ENCODE measurements at places on chromosomes 7 and 10.
A peak's percentile ranks its signal among the peaks of the same experiment; 100 is the strongest.

GRCh38 chr10:24503461-24504320 lies 220.0 kb downstream of the ARHGAP21 start:
- DNase-seq: peak; percentile 23

DNA sequence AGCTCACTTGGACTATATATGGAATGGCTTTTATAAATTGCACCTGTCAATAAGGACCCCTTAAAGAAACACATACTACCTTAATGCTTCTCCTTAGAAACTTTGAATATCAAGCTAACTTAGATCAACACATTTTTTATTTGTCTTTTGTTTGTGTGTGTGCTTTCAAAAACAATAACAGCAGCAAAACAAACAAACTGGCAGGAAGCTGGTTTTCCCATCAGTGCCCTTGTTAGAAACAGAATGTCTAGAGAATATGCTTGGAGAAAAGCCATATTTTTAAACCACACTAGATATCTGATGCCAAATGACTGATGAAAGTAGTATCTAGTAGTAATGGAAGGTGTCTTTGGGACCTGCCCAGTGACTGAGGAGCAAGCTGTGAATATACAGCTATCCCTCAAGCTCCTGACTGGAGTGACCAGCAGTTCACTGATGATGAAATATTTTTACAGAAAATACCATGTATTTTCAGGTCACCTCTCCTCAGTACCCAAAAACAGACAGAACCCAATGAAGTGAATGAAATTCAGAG lies 1.0 kb downstream of the PDE1C start:
- no peak for DNase-seq

DNA sequence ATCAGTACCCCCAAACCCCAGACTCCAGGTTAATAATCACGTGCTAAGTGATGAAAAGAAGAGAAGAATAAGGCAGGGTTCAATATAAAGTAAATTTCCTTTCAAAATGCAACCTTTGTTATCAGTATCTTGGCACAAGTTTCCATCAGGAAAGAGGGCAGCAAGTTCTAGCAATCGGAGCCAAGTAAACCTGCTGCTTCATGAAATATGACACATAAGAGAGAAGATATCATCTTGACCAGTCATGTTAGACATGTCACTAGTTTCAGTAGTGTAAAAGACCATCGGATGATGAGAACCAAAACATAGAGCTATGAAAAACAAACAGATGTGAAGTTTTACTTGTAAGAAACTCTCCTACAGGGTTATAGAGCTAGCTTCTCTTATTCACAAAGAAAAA lies 44.0 kb downstream of the AASS start:
- no peak for DNase-seq

DNA sequence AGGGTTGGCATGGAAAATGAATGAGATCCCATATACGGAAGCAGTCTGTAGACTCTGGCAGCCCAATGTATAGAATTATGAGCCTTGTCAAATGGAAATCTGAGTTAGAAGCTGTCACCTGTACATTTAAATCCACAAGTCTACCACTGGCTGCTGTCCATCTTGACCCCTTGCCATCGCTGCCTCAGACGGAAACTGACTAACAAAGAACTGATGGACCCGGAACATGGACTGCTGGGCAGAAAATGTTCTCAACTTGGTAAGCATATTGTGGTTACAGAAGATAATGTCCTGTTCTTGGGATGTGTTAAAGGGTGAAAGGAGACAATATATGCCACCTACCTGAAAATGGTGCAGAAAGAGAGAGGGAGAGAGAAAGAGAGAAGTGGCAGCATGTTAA lies 37.5 kb downstream of the PARP12 start:
- no peak for DNase-seq

DNA sequence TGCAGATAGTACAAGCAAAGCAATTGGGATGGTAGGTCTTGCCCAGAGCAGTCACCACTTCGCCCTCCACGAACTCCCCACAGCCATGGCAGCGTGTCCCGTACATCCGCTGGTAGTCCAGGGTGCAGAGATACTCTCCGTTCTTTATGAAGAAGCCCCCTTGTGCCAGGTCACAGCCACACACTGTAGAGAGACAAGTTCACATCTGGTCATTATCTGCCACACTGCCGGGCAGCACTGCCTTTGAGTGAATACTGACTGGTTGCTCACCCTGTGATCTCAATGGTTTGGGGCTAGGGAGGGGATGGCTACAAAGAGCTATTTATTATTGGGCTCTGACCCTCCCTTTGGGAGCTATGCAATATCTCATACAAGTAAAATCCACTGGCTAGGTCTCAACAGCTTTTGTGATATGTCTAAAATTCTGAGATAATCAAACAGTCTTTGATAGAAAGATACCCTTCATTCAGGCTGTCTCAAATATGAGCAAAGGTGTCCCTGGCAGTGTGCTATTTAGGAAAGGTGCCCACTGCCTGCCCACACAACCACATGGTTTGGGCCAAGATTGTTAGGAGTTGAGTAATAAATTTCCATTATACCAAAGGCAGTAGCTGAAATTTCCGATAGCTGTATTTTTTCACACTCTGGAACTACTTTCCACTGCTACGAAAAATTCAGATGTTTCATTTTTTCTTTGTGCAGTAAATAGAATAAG lies 82.5 kb downstream of the ABLIM1 start:
- no peak for DNase-seq

DNA sequence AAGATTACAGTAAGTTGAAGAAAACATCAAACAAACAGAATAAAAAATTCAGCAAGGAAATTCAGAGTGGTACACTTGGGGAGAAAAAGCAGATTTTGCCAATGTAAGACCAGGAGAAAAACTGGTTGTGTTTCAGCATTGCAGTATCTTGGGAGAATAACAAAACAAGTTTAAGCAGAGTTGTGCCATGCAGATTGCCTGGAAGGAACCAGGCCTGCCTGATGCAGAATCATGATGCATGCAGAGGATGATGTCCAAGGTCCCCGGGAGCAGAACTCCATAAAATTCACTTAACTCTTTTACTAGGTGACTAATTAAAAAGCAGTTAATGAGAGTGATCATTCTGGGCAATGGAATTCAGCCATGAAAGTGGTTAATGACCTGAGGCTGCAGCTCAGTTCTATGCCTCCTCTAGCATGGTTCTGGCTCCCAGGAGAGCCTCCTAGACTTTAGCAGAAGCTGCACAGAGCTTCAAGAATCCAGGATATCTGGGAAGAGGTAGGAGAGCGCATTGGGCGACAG lies 379.7 kb upstream of the C7orf33 start:
- DNase-seq: no peak

GRCh38 chr10:6200440-6200733 lies 2.3 kb upstream of the PFKFB3 start:
- no peak for DNase-seq

GRCh38 chr7:126690848-126691751 lies 561.6 kb downstream of the GRM8 start:
- DNase-seq: no peak

GRCh38 chr10:124648738-124649137 lies 95.4 kb downstream of the FAM53B start:
- DNase-seq: peak; percentile 71

- DNase-seq: no peak
Measured at GRCh38 chr7:86158111-86158510, 485.6 kb upstream of the GRM3 start.

DNA sequence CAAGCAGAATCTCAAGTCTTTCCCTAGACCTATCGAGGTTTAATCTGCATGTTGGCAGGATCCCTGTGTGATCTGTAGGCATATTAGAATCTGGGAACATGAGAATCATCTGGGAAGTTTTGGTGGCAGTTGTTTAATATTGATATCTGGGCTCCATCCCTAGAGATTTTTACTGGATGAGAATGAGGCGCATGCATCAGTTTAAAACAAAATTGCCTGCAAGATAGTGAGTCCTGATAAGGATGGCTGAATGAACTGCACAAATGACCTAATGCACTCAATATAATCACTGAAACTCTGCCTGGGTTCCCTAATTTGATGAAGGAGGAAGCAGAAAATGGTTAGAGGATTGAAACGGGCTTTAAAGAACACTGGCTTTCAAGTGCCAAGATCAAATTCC lies 218.0 kb downstream of the FGFR2 start:
- DNase-seq: no peak

- DNase-seq: no peak
Measured at GRCh38 chr10:124533266-124533665, 71.6 kb downstream of the LHPP start.

- DNase-seq: no peak
Measured at GRCh38 chr7:91942312-91942711, 1.6 kb downstream of the AKAP9 start.

DNA sequence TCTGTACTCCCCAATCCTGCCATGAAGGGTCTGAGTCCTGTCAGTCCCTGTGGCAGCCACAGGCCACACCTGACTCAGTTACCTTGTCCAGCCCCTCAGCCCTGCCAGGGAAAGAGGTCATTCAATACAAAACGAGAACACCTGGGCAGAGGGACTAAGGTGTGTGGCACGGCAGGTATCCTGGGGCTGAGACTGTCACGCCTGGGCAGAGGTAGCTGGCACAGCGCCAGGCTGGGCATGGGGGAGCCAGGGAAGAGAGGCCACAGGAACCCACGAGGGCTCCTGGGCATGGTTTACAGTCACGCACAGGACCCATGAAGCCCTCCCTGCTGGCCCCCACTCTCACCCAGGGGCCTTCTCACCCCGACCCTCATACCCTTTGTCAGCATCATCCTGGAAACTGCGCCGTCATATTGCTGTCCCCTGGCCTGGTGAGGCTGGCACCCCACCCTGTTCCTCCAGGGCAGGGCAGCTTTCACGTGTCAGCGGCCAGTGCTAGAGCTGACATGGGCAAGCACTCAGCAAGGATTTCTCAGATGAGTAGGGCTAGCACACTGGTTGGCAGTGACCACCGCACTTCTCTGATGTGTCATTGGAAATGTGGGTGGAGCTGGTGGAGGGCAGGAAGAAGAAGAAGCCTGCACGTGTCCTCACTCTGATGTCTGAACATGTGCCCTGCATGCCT lies 42.7 kb downstream of the LRRC18 start:
- DNase-seq: no peak

DNA sequence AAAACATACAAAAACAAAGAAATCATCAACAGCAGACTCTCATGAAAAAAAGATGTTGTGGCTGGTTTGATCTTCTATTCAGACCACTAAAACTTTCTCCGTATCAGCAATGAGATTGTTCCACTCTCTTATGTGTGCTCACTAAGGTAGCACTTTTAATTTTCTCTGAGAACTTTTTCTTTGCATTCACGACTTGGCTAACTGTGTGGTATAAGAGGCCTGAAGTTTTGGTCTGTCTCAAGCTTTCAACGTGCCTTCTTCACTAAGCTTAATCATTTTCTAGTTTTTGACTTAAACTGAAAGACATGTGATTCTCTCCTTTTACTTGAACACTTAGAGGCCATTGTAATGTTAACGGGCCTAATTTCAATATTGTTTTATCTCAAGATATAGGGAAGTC lies 1231.6 kb downstream of the SORCS3 start:
- no peak for DNase-seq

GRCh38 chr7:91025906-91026390 lies 238.3 kb upstream of the FZD1 start:
- no peak for DNase-seq

GRCh38 chr10:21308018-21308417 lies 217.5 kb downstream of the SKIDA1 start:
- DNase-seq: no peak

- no peak for DNase-seq
Measured at GRCh38 chr7:131194070-131194865, 133.4 kb upstream of the MKLN1 start.

DNA sequence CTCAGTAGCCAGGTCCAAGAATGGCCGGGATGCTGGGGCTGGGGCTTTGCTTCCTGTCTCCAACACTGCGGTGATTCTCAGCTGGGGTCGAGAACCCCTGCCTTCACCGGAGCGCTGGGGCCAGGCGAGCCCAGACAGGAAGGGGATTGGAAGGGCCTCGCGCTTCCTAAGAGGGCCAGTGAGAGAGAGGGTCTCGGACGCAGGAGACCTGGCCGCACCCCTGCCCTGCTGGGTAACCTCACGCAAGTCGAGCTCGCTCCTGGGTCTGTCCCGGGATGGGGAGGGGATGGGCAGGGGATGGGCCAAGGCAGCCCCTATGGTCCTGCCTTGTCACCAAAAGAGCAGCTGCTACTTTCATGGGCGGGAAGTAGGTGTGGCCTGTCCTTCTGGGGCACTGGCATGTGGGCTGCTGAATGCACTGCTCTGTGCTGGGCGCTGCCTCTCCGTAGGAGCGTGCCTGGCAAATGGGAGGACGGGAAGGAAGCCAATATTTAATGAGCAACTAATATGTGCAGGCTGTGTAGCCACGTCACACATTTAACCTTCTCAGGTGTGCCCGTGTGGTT lies 20.0 kb downstream of the KCNK18 start:
- DNase-seq: peak; percentile 32

GRCh38 chr10:92480413-92480812 lies 93.5 kb downstream of the IDE start:
- no peak for DNase-seq

DNA sequence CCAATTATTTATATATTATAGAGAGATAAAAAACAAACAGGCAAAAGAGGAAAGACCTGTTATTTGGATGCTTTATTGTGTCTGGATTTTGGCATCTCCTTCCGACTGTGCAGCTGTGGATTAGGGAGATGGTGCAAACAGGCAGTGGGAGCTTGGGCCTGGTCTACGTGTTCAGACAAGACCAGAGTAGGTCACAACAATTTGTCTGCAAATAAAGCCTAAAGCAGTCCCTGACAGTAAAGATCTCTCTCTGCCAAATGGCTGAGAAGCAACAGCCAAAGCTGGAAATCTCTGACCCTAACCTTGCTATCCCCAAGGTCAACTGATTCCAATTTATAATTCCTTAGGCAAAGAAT lies 82.0 kb downstream of the ABLIM1 start:
- DNase-seq: no peak

- no peak for DNase-seq
Measured at GRCh38 chr10:69335063-69335587, 56.8 kb downstream of the HK1 start.

- DNase-seq: no peak
Measured at GRCh38 chr7:128385988-128386925, 23.5 kb downstream of the IMPDH1 start.
